Stromal cell of bone marrow (primary cell): ENCODE measurements at places on chromosomes 13 and 19.

- DNase-seq = no peak
These were observed 16.3 kb downstream of the PAK4 start for GRCh38 chr19:39141929-39142328.

- no peak for DNase-seq
These were observed 2.5 kb upstream of the PRAM1 start for GRCh38 chr19:8504919-8505318.

GRCh38 chr19:16836115-16837034 is 7.2 kb downstream of the SIN3B start:
- DNase-seq = no peak

- DNase-seq = no peak
These were observed 1.8 kb downstream of the FXYD7 start for GRCh38 chr19:35144600-35145436.

- DNase-seq = no peak
These were observed at the start of gene LRG1 for GRCh38 chr19:4539693-4540581. Gene LRG1, minus strand, starts transcription at chr19:4540036. Its CDS starts 23 bp downstream, at chr19:4540013.

DNA sequence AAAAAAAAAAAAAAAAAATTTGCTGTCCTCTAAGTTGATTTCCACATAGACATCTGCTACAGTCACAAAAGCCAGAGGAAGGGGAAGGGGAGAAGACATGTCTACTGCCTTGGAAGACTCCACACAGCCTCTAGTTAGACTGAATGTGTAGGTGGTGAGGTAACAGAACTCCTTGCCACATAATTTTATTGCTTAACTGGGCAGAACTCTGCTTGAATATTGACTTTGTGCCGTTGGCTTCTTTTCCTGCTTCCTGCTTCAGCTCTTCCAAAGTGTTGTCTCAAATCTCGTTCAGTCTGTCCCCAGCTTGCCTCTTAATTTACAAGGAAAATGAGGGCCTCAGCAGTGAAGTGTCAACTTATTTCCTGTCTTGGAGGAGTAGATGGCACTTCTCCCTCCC is 37.1 kb downstream of the ESD start:
- no peak for DNase-seq

DNA sequence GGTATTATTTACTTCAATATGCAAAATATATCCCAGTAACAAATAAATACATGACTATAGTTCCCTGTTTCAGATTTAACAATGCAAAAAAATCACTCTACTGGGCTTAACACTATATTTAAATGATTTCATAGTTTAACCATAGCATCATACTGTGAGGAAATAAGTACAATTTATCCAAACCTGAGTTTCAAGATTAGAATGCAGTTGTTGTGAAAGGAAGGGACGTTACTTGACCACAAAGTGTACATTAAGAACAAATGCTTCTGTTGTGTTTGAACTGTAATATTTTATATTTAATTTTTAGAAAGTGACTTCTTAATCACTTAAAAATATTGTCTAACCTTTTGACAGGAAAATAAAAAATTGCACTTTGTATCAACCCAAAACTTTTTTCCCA is 1747.9 kb upstream of the SPRY2 start:
- DNase-seq = no peak

DNA sequence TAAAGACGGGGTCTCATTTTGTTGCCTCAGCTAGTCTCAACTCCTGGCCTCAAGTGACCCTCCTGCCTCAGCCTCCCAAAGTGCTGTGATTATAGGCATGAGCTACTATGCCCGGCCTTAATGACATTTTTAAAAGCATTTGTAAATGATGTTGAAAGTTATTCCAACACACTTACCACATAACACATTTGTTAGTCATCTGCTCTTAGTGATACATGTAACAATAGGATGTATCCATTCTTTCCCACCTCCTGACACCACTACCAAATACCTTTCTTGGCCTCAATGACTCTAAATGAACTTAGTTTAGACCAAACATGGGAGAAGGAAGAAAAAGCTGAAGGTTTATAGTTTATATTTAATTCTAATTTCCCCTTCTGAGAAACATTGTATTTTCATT is 59.8 kb upstream of the MEDAG start:
- no peak for DNase-seq

DNA sequence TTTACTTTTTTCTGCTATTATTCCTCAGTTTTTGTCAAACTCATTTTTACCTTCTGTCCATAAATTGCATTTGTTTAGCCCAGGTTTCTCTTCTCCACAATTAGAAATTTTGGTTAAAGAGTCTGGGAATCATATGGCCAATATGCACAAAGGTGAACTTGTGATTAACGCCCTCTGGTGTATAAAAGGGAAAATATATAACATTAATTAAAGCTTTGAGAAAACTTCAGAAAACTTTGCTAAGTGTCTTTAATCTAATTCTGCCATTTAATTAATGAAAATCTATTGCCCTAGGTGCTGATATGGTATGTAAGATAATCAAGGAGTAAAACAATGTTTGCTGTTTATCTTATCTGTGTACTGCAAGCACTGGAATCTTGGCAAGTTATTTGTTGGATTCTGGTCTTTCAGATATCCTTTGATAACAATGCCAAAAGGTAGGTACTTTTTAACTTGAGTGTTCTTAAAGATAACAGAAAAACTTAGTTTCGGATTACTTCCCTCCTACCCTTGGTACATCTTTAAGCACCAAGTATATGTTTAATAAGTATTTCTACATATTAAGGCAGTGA is 402.6 kb downstream of the SUCLA2 start:
- no peak for DNase-seq

GRCh38 chr13:102812611-102813287 is 13.8 kb downstream of the BIVM start:
- no peak for DNase-seq
